ENCODE measurements at places on chromosomes 11 and 22. TPM values are rescaled to one million over a fixed set of nuclear protein-coding genes. Genes with fewer than 3 reads are reported as not detected.

The CD3G gene
- not detected for total RNA-seq

The PRR5L gene
- 51.8 TPM for total RNA-seq

The UPK2 gene
- not detected for total RNA-seq

GRCh38 chr11:74592063-74592440 is 330 bp upstream of the POLD3 start:
- DNase-seq, result no peak

GRCh38 chr22:28783786-28784671 is 11.5 kb downstream of the CCDC117 start:
- DNase-seq, result no peak

All from Daoy (cell line).